T-helper 17 cell (primary cell): ENCODE measurements at places on chromosomes 13 and 19. TPM values are rescaled to one million over a fixed set of nuclear protein-coding genes. Genes with fewer than 3 reads are reported as not detected.

The IGLON5 gene
- total RNA-seq = not detected

- no peak for DNase-seq
Observed at GRCh38 chr13:30156826-30157615, 150.3 kb downstream of the KATNAL1 start.

DNA sequence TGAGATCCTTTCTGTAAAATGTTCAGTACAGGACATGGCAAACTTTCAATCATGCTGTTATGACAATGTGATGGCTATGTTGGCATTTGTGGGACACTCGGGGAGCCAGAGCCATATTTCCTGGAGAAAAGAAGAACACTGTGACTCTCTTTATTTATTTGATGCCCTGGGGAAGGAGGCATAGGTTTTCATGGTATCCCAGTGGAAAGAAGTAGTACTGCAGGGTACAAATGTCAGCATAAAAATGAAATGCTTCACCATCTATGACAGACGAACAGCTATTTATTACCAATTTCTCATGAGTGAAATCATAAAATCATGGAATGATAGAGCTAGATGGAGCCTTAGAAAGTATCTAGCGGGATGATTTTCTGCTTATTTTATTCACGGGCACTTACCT is 217.1 kb downstream of the COL4A1 start:
- DNase-seq = no peak

DNA sequence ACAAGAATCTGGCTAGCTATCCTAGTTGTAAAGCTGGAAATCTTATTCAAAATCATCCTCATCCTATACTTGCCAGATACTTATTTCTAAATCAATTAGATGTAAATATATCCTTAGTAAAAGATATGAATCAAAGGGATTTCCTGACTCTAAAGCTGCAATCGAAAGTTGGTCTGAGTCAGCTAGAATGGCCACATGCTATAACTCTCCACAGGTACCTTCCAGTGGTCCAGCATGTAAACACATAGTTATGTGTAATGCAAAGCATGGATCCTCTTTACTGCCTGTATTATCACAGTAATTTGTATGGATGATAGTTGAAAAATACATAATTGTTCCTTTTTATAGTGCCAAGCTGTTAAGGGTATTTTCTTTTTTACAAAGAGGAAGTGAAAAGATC is 27.4 kb downstream of the SLITRK6 start:
- no peak for DNase-seq

DNA sequence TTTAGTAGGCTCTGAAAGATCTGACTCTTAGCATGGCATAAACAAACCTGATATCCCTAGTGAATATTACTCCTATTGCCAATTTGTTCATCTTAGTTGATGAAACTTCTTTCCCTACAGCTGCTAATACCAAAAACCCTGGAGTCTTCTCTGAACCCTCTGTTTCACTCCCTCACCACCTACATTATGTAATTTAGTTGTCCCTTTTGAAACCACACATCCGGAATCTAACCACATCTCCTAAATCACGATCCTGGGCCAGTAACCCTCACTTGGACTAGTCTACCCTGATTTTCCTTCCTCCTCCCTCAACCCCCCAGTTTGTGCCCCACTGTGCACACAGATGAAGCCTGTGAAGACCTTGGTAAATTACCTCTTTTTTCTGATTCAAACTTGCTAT is 1.2 kb downstream of the ZNF256 start:
- no peak for DNase-seq

- no peak for DNase-seq
Observed at GRCh38 chr19:49716154-49716553, 25.2 kb downstream of the CPT1C start.

- no peak for DNase-seq
Observed at GRCh38 chr19:51123381-51123800, 1.3 kb upstream of the SIGLEC9 start.

DNA sequence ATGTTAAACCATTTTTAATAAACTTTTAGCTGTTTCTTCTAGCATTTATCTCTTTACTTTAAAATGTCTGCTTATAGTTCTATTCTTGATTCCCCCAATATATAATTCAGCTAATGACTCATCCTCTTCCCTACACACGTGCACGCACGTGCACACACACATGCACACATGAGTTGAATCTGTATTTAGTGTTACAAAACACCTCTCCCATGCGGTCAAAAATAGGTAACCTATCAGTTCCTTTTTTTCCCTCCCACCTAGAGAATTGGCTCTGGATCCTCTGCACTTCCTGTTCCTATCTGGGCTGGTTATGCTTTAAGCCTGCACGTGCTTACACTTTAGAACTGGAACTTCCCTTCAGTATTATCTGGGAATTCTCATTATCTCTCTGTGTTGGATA is 144.1 kb downstream of the PAN3 start:
- DNase-seq = no peak

DNA sequence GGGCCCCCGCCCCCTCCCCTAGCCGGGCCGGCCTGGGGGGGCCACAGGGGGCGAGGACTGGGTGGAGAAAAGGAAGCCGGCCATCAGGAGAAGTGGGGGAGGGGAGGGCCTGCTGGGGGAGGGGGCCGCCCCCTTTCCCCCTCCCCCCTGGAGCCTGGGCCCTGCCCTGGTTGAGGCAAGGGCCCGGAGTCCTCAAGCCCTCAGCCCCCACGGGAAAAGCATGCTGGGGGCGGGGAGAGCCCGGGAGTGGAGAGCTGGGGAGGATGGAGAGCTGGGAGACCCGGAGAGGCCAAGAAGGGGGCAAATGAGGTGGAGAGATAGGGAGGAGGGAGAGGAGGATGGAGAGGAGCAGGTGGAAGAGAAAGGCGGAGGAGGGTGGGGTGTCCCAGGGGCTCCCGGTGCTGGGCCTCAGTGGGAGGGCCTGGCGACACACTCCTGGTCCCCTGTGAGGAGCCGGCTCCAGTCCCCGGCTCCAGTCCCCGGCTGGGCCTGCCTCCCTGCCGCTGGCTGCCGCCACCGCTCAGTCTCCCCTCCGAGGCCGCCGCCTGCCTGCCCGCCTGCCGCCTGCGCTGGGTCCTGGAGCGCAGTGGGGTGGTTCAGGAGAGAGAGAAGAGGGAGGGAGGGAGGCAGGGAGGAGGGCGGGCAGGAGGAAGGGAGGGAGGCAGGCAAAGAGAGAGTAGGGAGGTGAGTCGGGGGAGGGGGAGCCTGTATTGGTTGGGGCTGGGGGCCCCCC is at the start of gene GRIK5:
Gene GRIK5 (minus strand): TSS at position 588 of the 733 bp plus-strand sequence. CDS start 4,436 bp downstream, outside the sequence.
- DNase-seq = no peak

The ZNF486 gene
- 2.5 TPM for total RNA-seq

- DNase-seq = no peak
Observed at GRCh38 chr13:25069911-25070310, 26.0 kb upstream of the PABPC3 start.

GRCh38 chr13:34628209-34628682 is 313.8 kb upstream of the NBEA start:
- DNase-seq = no peak

- DNase-seq = no peak
Observed at GRCh38 chr19:46840498-46840942, 10.1 kb downstream of the AP2S1 start.

DNA sequence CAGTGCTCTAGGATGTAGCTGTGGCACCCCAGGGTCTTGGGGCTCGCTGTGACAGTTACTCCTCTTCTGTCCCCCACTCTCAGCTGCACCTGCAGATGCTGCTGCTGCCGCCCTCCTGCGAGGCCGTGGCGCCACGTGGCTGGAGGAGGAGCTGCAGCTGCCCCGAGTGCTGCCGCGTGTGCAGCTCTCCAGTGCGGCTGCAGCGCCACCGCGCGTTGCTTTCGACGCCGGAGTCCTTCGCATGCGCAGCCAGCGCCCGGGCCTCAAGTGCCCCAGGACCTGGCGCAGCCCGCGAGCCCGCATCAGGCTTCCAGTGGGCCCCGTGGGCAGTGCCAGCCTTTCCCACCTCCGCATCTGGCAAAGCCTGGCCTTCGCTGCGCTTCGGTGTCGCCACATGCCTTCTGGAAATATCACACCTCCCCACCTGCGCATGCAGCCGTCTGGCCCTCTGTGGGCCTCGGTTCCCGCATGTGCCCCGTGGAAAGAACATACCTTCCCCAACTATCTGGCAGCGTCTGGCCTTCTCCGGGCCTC is 692 bp upstream of the ZNF580 start:
- DNase-seq = peak; percentile 66

The SIGLEC12 gene
- total RNA-seq = not detected

DNA sequence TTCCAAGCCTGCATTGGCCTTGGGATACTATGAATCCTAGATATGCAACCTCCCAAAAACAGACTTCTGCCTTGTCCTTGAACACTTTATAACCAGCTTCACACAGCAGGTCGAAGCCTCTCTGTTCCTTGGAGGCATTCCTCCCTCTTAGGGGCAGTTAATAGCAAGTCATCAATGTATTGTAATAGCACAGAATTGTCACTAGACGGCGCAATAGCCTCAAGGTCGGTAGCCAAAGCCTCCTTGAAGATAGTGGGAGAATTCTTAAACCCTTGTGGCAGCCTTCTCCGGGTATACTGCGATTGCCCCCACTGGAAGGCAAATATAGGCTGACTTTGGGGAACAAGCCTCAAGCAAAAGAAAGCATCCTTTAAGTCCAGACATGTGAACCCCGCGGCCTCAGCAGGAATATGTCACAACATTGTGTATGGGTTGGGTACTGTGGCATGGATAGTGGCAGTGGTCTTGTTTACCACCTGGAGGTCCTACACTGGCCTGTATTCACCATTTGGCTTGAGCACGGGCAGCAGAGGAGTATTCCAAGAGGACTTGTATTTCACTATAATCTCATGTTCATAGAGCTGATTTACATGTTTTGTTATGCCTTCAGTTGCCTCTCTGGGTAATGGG is 61.1 kb downstream of the ZNF431 start:
- no peak for DNase-seq

The MADCAM1 gene
- 0.15 TPM for total RNA-seq

DNA sequence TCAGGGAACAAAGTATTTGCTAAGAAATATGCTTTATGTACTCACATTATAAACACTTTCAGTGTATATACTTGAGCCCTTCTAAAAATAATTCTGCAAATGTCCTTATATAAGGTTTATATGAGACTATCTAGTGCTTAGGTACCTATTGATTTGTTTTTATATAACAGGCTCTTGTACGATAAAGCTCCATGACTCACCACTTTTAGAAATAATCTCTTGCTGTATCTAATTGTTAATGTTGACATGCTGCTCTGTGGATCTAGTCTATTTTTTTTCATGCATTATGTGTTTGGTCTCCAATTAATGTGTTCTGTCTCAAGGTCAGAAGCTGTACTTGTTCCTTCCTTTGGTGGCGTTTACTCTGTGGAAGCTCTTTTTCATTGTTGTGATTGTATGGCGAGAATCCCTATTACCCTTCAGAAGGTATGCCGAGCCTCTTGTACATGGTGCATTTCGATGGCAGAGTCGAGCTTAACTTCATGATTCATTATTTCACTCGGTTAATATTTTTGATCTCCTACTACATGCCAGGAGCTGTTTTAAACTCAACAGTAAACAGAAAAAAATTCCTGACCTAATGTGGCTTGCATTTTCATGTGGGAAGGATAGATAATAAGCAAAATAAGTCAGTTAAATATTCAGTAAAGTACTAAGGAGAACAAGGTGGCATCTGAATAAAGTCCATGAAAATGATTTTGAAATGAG is 361.6 kb downstream of the COG6 start:
- no peak for DNase-seq

DNA sequence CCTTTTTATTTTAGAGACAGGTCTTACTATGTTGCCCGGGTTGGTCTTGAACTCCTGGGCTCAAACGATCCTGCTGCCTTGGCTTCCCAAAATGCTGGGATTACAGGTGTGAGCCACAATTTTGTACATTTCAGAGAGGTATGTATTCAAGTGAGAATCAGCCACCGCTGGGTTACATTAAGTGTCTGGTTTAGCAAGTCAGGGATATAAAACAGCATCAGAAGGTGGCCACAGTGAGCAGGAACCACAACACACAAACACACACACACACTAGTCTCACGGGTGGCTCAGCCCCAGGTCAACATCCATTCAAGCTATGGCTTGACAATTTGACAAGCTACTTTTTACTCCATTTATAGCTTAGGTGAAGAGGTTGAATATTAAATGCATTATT is 20.2 kb downstream of the KLK5 start:
- no peak for DNase-seq

GRCh38 chr19:17328517-17329365 is 5.9 kb downstream of the ANO8 start:
- peak; percentile 39 for DNase-seq

DNA sequence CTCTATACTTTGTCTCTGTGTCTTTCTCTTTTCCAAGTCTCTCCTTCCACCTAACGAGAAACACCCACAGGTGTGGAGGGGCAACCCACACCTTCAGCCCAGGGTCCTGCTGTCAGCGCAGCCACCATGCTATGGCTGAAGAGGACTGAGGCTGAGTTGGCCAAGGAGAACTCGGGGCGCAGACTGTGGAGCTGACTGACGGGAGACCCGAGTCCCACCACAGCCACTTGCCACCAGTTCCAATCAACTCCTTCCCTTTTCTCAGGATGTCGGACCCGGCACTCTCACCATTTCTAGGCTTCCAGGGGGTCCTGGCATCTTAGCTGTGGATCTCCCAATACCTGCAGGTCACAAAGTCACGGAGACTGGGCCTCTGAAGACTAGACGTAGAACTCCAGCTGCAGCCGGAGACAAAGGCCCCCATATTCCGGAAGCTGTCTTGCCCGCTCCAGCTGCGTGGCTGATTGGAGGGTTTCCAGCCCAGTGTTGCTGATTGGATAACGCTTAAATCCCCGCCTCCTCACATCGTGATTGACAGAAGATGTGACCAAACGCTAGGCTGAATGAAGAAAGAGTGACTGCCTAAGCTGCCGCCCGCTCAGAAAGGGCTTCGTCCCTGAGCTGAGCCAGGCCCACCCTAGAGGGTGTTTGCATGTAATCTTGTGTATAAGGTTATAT is 63.6 kb downstream of the ZNF429 start:
- DNase-seq = peak; percentile 55

DNA sequence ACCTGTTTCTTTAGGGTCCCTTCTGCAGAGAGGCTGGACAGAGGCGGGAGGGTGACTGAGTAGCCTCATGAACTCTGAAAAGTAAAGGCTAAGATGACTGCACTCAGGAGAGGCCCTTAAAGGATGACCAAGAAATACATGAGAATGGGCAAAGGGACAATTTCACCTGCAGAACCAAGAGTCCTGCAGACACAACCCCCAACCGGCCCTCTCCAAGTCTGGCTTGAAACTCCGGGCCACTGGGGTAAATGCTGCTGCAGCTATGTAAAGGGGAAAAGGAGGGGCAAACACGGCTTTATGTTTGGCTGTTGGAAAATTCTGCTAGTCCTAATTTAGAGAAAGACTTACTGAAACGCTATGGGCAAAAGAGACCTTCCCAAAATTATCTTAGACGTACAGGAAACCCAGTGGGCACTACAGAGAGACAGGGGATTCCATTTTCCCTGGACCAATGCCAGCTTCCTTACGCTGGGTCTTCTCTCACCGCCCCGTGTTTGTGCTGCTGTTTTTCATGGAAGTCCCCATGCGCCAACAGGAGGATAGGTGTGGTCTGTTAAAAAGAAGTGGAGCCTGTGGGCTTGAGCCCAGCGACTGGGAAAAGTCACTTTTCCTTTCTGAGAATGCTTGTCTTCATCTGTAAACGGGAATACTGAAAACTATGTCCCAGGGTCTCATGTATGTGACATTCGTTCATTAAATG is 10.6 kb downstream of the COL4A2 start:
- no peak for DNase-seq

GRCh38 chr19:32251634-32252332 is 93.6 kb upstream of the ZNF507 start:
- DNase-seq = no peak

The FPR2 gene
- not detected for total RNA-seq
